Progenitor cell of endocrine pancreas (in vitro differentiated cells): ENCODE measurements at places on chromosomes 6 and 20. TPM values are rescaled to one million over a fixed set of nuclear protein-coding genes. Genes with fewer than 3 reads are reported as not detected.

- DNase-seq, result no peak
These were observed 19.7 kb downstream of the PROCR start for GRCh38 chr20:35191419-35192117.

- no peak for DNase-seq
These were observed 73.5 kb downstream of the TRAM2 start for GRCh38 chr6:52503323-52503747.

The JAG1 gene
- total RNA-seq, result 260 and 277 TPM in 2 replicates

DNA sequence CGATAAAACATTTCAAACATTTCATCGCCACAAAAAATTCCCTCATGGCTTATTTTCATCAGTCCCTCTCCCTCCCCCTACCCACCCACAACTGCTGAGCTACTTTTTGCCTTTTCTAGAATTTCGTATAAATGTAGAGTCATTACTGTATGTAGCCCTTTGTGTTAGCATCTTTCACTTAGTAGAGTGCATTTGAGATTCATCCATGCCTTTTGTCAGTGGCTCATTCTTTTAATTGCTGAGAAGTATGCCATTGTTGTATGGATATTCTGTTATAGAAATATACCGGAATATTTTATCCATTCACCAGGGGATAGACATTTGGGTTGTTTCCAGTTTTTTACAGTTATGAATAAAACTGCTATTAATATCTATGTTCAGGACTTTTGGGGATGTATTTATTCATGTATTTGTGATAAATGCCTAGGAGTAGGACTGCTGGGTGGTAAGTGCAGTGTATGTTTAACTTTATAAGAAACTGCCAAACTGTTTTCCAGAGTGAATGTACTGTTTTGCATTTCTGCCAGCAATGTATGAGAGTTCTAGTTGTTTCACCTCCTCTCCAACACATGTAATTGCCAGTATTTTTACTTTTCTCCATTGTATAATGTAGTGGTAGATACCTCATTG lies 50.4 kb downstream of the FOXO3 start:
- no peak for DNase-seq

GRCh38 chr6:41193171-41193734 lies 7.7 kb downstream of the TREML2 start:
- DNase-seq, result no peak

- DNase-seq, result no peak
These were observed 1.8 kb downstream of the RRAGD start for GRCh38 chr6:89410231-89410761.

The HTR1E gene
- total RNA-seq, result 0.13 TPM in 1 of 2 replicates, not detected in the other

The BPHL gene
- total RNA-seq, result 68.4 and 69.7 TPM in 2 replicates

The SPATA2 gene
- total RNA-seq, result 9.5 and 10.2 TPM in 2 replicates

- no peak for DNase-seq
These were observed 24.8 kb downstream of the AFDN start for GRCh38 chr6:167851370-167851952.

DNA sequence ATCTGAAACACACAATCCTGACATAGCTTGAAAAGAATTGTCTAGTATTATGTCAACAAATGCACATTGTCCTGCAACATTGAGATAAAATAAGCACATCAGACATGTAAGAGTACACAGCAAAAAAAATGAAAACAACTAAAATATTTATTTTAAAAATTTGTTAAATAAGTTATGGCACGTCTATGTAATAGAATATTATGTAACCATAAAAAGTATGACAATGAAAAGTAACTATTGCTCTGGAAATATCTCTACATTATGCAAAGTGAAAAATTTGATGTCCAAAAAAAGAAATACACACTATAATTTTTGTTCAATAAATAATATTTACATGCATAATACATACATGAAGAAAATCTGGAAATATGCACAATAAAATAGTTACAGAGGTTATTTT lies 9.3 kb upstream of the ID4 start:
- DNase-seq, result no peak

- DNase-seq, result no peak
These were observed 31.0 kb upstream of the ZNFX1 start for GRCh38 chr20:49308875-49309274.

The PPDPF gene
- total RNA-seq, result 340 and 374 TPM in 2 replicates

GRCh38 chr20:19784511-19785172 lies 26.6 kb downstream of the RIN2 start:
- DNase-seq, result no peak

GRCh38 chr6:34543421-34543820 lies 12.7 kb downstream of the SPDEF start:
- no peak for DNase-seq

- DNase-seq, result no peak
These were observed 33.8 kb upstream of the LCA5 start for GRCh38 chr6:79571030-79571367.

GRCh38 chr20:41501376-41501775 lies 116.8 kb downstream of the CHD6 start:
- no peak for DNase-seq

- DNase-seq, result no peak
These were observed 42.0 kb upstream of the KIF16B start for GRCh38 chr20:16615199-16615598.

The CCN6 gene
- not detected in 2 replicates for total RNA-seq

- no peak for DNase-seq
These were observed 148.1 kb downstream of the UBE3D start for GRCh38 chr6:82917346-82918064.

The HSPA12B gene
- total RNA-seq, result not detected in 2 replicates

The CRISP1 gene
- not detected in 2 replicates for total RNA-seq

- DNase-seq, result no peak
These were observed 172.4 kb downstream of the GJA10 start for GRCh38 chr6:90066697-90067096.

GRCh38 chr6:106512048-106512967 lies 117.0 kb downstream of the RTN4IP1 start:
- peak; percentile 27 for DNase-seq

- no peak for DNase-seq
These were observed 107.8 kb upstream of the CITED2 start for GRCh38 chr6:139482287-139482686.

- DNase-seq, result no peak
These were observed 16.0 kb downstream of the DIDO1 start for GRCh38 chr20:62910217-62910766.

GRCh38 chr6:42440027-42440426 lies 11.7 kb downstream of the TRERF1 start:
- DNase-seq, result no peak

- no peak for DNase-seq
These were observed 309.8 kb downstream of the HIVEP2 start for GRCh38 chr6:142635130-142635529.

DNA sequence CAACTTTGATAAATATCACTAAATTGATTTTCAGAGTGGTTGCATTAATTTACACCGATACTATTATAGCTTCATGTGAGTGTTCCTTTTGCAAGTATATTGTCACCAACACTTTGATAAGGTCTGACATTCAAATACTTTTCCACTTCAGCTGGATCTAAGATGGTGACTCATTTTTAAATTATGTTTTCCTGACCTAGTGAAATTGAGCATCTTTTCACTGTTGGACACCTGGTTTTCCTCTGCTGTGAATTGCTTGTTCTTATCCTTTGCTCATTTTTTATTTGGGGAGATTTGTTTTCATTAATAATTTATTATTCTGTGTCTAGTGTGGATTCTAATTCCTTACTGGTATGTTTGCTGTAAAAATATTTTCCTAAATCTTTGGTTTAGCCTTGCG lies 85.2 kb upstream of the PRDM1 start:
- DNase-seq, result no peak

- no peak for DNase-seq
These were observed 70.2 kb downstream of the HS3ST5 start for GRCh38 chr6:114272582-114272981.

DNA sequence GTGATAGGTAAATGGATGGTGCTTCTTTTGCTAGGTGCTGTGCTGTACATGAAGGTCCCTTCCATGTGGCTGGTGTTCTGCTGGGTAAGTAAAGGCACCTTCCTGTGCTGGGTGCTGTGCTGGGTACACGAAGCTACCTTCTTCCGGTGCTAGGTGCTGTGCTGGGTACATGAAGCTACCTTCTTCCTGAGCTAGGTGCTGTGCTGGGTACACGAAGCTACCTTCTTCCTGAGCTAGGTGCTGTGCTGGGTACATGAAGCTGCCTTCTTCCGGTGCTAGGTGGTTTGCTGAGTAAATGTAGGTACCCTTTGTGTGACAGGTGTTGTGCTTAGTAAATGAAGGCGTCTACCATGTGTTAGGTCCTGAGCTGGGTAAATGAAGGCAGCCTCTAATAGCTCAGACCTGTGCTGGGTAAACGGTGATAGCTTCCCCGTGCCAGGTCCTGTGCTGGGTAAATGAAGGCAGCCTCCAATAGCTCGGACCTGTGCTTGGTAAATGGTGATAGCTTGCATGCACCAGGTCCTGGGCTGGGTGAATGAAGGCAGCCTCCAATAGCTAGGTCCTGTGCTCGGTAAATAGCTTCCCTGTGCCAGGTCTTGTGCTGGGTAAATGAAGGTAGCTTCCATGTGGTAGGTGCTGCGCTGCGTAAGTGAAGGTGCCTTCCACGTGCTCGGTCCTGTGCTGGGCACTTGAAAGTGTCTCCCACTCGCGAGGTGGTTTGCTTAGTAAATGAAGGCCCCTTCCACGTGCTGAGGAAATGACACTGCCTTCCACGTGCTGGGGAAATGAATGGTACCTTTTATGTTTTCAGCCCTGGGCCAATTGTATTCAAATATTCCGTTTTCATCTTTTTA lies 115.5 kb downstream of the ERMARD start:
- DNase-seq, result no peak

DNA sequence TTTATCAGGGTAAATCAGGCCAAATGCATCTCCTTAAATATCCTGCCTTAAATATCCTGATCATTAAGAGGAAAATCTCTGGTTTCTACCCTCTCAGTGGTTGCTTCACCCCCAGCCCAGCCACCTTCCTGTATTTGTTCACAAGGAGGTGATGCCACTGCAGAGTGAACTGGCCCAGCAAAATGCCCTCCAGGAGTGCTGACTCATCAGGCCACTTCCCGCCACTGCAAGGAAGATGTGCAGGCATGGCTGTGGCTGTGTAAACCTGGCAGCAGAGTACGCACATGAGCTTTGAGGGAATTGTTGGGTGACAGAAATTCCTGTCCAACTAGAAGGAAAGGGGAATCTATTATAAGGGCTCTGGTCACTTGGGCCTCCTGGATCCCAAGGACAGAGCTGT lies 13.8 kb downstream of the NQO2 start:
- DNase-seq, result no peak

- no peak for DNase-seq
These were observed 18.6 kb downstream of the GTPBP2 start for GRCh38 chr6:43610431-43610830.

- DNase-seq, result no peak
These were observed 73.1 kb upstream of the SUPT3H start for GRCh38 chr6:45450831-45451230.

The TP53TG5 gene
- not detected in 2 replicates for total RNA-seq

The TFAP2C gene
- 0.50 and 0.80 TPM in 2 replicates for total RNA-seq

DNA sequence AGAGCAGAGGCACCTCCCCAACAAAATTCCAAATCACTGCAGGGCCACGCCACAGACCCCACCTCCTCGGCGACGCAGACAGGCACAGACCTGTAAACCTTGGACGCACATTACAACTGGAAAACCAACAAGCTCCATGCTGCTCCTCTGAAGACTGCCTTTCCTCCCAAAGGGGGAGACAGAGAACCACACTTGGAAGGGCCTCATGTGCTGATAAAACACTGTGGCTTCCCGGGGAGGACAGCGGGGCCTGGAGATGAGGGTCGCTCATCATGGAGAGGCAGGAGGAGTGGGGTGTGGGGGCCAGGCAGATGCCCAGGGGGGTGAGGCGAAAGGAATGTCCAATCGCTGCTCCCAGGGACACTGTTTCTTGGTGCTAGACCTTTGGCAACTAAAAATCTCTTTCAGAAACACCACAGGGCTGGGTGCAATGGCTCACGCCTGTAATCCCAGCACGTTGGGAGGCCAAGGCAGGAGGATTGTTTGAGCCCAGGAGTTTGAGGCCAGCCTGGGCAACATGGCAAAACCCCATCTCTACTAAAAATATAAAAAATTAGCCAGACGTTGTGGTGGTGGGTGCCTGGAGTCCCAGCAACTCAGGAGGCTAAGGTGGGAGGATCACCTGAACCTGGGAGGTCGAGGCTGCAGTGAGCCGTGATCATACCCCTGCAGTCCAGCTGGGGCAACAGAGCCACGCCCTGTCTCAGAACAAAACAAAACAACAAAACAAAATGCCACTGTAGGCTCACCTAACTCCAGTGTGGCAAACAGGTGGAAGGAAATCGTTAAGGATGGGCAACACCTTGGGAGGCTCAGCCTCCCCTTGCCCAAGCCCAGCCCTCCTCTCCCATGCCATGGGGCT lies 53.8 kb downstream of the ABHD12 start:
- DNase-seq, result no peak

DNA sequence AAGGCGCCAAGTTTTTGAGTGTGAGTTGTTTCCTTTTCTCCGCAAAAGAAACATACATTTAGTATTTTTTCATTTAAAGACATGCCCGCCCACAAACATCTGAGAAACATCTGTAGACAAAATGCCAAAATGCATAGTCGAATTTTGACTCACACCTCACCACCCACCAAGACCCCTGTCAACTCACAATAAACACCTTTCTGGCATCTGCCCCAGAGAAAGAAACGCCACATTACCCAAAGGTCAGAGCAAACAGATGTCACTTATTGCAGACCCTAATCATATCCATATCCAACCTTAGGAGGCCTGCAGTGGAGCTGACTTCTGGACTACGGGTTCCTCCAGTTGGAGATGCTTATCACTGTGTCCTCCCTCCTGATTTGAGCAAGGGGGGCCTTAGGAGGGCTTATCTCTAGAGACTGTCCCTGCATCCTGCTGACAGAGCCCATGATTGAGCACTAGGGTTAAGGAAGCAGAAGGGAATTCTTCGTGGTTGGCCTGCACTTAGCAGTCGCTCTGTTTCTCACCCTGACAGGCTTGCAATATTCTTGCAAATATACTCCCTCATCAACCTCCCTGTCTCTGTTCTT lies 90.5 kb upstream of the TBX18 start:
- no peak for DNase-seq

- no peak for DNase-seq
These were observed 80.6 kb downstream of the LAMA2 start for GRCh38 chr6:128963561-128963960.

GRCh38 chr6:139373928-139374356 lies 506 bp downstream of the CITED2 start:
- peak; percentile 14 for DNase-seq

DNA sequence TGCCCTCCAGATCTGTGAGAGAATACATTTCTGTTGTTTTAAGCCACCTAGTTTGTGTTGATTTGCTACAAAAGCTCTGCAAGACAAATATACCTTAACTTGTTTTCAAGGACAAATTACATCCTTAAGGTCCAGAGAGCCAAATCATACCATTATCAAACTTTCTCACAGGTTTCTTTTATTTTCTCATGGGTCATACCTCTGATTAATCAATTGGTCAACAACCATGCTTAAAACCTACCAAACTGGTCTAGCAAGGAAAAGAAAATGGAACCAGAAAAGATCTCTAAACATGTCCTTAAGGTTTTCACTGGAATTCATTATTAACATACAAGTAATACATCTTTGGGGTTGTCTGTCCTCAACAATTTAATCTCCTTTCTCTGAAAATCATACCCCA lies 535.0 kb downstream of the CD83 start:
- DNase-seq, result no peak

The C20orf96 gene
- total RNA-seq, result 69.9 and 70.1 TPM in 2 replicates

GRCh38 chr6:32589596-32590449 lies at the start of gene HLA-DRB1:
Gene HLA-DRB1 (minus strand): TSS chr6:32589848. CDS start chr6:32589742, 106 bp downstream.
- no peak for DNase-seq

The DCBLD1 gene
- 36.1 and 37.4 TPM in 2 replicates for total RNA-seq

The BEND6 gene
- total RNA-seq, result 0.46 and 0.64 TPM in 2 replicates

The TCF15 gene
- total RNA-seq, result not detected in 2 replicates

GRCh38 chr6:31836474-31837368 lies 9.2 kb downstream of the HSPA1B start:
- no peak for DNase-seq

The GPLD1 gene
- 6.6 and 7.4 TPM in 2 replicates for total RNA-seq
